SJSA1 (cell line): ENCODE measurements at places on chromosomes 4 and X.

DNA sequence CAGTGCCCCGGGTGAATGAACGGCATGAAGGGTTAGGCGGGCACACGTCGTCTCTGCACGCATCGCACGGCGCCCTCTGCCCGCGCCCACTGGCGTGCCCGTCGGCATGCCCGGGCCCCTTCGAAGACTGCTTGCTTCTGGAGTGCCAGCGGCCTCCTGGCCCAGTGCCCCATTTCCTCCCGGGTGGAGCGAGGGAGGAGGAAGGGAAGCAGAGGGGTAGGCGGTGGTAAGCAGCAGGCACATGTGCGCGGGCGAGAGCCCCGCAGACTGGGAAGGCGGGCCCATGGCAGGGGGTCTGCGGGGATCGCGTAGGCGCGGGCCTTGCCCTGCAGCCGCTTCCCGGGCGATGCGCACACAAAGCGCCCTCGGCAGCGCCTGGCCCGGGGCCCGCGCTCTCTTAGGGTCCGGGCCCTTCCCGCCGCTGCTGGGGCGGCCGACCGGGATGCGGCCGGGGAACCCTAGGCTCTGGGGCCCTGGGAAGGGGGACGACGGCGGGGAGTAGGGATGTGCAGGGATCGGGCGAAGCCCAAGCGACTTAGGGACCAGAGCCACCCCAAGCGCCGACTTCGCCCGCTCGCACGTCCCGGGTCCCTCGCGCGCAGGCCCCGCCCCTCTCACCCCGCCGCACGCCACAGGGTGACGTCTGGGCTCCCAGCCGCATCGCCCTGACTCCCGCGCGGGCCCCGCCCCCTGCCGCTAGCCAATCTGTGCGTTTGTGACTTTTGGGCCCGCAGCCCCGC is 866 bp upstream of the EMD start:
- no peak for DNase-seq

DNA sequence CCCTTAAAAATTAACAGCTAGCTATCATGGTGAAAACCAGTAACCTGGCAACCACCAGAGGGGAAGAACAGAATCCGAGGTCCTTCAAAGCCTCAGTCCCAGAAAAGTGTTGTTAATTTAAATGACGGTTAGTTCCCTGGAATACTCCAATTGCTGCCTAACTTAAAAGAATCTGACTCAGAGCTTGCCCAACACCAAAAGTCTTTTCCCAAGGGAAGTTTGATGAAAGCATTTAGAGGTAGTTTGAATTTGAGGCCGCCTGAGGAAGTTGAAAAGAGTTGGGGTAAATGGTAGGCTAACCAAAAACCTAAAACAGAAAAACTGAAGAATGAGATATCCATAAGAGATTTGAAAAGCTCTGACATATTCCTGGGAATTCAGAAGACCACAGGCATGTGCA is 46.6 kb downstream of the IL13RA2 start:
- no peak for DNase-seq

- DNase-seq = no peak
Observed at GRCh38 chr4:153362184-153362583, 17.7 kb downstream of the MND1 start.

DNA sequence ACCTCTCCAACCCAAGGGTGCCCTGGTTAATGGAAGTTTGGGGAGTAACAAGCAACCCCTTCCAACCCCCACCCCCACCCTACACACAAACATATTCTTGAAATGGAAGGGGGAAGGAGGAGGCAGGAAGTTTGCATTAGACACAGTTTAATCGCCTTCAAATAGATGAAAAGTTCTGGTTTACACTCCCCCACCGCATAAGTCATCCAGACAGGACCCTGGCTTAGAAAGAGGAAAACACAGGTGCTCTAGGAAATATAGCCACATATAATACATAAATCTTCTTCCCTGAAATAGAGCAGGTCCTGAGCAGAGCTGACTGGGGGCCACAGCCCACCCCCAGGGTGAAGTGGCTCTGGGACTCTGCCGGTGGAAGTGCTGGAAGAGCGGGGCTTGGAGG is 25.1 kb downstream of the SASH3 start:
- DNase-seq = no peak
